ENCODE measurements at places on chromosomes 4 and X.

DNA sequence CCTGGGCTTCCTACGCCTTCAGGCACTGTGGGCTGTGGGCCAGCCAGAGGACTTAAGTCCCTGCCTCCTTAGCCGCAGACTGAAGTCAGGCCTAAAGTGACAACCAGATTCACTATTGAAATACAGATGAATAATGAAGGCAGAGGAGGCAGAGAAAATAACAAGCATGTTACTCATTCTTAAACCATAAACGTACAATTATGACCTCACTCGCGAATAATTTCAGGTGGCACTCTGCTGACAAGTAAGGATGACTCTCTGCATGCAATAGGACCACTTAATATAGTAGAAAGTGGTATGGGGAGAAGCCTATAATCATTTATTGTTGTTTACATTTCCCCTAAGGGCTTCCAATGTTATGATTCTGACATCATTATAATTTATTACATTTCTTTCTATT lies 409.2 kb upstream of the FGF13 start:
- no peak for DNase-seq

- DNase-seq: no peak
Observed at GRCh38 chr4:147725673-147726072, 6.2 kb upstream of the ARHGAP10 start.

GRCh38 chr4:54475546-54475945 lies 182.2 kb upstream of the KIT start:
- no peak for DNase-seq

- DNase-seq: no peak
Observed at GRCh38 chr4:89356086-89356485, 48.5 kb upstream of the GPRIN3 start.

DNA sequence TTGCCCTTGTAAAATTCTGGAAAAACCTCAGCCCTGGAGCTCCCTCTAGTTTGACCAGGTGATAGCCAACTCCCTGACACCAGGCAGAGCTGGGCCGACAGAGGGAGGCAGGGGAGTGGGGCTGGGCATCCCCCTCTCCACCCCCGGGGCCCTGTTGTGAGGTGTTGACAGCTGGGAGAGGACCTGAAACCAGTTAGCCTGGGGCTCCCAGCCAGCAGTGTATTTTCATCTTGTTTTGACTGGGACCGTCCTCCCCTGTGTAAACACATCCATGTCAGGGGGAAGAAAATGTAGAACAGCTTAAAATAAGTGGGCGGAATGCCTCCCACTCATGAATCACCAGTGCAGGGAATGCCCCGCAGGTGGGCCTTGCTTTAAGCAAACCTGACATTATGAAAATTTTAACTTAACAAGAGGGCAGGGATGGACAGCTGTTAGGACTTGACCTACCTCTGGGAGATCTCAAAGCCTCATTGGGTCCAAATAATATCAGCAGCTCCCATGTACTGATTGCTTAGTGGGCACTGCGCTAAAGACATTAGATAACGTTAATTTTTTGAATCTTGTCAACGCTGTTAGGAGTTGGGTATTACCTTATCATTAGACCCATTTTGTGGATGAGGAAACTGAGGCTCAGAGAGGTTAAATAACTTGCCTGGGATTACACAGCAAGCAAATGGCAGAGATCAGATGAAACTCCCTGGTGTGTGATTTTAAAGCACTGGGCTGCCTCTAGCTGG lies 45.9 kb downstream of the TSC22D3 start:
- no peak for DNase-seq

DNA sequence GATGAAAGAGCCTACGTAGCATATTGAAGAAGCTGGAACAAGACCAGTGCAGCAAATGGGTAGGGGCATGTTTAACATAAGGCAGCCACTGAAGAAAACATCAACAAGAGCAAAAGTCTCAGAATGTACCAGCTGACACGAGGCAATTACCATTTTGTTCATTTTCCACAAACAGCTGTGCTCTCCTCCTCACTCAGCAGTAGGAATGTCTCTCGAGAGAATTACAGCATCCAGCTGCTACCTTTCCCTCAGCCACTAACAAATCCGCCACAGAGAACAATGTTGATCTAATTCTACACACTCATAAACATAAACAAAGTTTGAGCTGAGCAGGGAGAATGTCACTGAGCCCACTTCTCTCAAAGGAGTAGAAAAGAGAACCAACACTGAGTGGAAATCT lies 68.0 kb downstream of the OPHN1 start:
- DNase-seq: no peak

GRCh38 chrX:585115-585808 lies 45.3 kb upstream of the SHOX start:
- DNase-seq: no peak

DNA sequence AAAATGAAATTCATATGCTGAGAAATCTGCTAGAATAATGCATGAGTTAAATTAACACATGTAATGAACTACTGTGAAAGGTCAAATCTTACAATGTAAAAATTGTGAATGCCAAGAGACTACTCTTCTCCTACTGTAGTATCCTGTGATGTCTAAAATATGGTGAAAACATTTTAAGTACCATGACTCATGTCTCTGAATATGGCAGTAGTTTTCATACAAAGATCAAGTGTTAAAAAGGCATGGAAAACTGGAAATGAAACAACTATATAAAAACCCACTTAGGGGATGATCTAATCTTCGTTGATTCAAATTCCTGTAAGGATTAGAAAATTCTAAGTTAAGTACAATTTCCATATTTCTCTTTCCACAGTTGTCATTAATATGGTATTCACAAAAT lies 221.3 kb downstream of the PPP3CA start:
- no peak for DNase-seq

GRCh38 chr4:92654084-92654483 lies 350.3 kb downstream of the GRID2 start:
- DNase-seq: no peak

- DNase-seq: no peak
Observed at GRCh38 chr4:87895964-87896621, 63.3 kb downstream of the MEPE start.

DNA sequence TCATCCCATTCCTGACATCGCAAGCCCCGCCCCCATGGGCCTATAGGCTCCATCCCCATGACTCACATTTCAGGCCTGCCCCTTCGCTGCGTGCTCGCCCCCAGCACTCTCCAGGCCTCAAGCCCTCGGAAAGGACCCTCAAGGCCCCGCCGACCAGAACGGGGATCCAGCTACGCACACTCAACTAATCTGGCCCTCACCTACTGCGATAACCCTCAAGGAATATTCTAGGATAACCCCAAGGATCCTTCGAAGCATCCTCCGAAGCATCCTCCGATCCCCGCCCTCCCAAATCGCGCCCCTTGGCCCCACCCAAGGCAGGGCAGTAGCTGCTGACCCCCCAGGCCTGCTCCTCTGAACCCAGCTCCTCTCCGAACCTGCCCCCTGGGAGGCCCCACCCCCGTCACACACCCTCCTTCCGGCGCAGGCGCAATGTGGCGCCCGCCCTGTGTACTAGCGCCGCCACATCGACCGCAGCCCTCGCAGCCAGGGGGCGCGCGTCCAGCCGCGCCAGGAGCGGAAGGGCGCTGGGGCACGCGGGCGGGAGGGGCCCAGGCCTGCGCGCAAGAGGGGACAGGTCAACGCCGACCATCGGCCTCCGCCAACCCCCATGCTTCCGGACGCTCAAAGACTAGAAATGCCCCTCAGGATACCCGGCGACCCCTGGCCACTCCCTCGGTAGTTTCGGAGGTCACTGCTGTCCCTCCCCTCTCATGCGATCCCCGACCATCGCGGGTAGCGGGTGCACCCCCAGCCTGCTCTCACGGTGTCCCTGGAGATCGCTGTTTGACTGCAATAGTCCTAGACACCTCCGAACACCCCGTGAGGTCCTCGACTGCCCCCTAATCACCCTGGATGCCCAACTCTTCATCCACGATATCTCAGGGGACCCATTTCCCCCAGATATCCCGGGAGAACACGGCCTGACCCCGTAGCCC lies 6.4 kb upstream of the MAGIX start:
- peak; percentile 72 for DNase-seq

DNA sequence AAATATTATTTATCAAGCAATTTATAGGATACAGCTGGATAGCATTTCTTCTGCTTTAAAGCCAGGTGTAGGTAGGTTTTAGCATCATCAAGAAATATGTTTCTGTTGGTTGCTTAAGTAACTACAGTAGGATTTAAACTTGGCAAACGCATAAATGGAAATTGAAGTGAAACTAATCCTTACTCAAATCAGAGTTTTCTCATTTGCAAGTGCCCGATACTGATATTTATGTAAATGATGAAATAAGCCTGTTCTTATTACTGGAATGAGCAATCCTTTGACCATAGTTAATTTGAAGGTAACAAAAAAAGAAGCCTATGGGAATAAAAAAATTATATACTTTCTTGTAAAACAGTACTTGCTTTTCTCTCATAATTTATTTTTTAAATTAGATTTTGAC lies 23.2 kb upstream of the PIGA start:
- no peak for DNase-seq

- DNase-seq: no peak
Observed at GRCh38 chrX:133375615-133376340, 39.5 kb downstream of the GPC4 start.

DNA sequence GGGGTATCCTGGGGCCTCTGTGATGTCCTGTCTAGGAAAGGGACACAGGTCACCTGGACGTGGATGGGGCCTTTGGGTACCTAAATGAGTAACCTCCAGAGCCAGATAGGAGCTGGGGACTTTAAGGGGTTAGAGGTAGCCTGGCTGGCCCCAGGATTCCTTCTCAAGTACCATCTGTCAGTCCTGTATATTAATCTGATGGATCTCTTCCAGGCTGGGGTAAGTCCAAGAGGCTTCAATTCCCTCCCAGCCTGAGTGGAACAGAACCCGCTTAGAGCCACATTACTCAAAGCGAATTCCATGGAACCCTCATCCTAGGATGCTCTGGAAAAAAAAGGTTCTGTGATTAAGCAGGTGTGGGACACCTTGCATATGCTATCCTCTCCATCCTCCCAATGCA lies 24.8 kb upstream of the MAP3K15 start:
- no peak for DNase-seq

- no peak for DNase-seq
Observed at GRCh38 chr4:1996866-1997611, 11.7 kb downstream of the NELFA start.

GRCh38 chrX:19824603-19825002 lies 62.8 kb downstream of the SH3KBP1 start:
- no peak for DNase-seq

DNA sequence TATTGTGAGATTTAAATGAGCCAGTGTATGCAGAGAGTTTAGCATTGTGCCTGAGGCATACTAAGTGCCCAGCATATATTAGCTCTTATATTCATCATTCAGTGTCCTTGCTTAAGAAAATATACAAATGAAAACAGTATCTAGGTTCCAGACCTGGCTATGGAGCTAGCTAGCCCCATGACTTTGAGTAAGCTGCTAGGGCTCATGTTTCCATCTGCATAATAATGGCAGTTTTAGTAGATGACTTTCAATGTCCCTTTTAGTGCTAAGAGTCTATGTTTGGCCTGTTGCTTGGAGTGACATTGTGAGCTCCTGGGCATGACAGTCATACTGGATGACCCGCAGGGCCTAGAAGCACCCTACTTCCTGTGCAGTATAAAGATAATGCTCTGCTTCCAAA lies 435.3 kb downstream of the ZIC3 start:
- no peak for DNase-seq

DNA sequence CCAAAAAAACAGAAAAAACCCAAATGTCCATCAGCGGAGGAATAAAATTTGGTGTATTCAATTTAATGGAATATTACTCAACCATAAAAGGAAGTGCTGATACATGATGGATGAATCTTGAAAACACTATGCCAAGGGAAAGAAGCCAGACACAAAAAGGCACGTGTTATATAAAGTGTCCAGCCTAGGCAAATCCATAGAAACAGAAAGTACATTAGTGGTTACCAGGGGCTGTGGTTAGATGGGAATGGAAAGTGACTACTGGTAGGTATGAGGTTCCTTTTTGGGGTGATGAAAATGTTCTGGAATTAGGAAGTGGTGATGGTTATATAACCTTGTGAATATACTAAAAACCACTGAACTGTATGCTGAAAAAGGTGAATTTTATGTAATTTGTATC lies 3.5 kb upstream of the CDKL2 start:
- no peak for DNase-seq

- DNase-seq: no peak
Observed at GRCh38 chr4:47484168-47484567, 907 bp upstream of the ATP10D start.

DNA sequence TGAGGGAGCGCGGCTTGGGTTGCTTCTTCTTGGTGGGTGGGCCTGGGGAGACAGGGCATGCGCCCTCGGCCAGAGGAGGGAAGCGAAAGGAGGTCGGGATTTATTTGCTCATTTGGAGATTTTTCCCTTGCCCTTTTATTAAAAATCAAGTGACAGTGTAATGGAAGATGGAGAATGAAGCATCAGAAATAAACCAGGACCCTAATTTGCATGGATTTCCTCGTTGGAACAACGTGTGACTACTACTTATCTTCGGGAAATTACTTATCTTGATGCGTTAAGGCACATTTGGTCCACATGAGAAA lies 709 bp upstream of the CLOCK start:
- DNase-seq: no peak

- DNase-seq: no peak
Observed at GRCh38 chr4:1247864-1248244, 1.1 kb downstream of the CTBP1 start.

DNA sequence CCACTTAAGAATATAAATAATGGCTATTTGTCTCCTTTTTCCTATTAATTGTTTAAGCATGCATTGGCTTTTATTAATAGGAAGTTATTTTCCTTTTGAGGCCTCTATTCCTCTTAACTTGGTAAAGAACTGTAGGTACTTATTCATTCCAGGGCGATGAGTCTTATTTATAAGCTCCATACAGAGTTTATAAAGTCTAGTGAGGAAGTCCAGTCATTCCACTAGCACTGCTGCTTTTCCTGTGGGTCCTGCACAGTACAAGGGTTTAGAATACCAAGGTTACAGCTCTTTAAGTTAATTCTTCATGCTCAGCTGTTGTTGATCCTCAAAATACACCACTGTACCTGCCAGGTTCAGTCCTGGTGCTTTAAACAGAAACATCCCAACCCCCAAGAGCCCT lies 28.5 kb upstream of the WNK3 start:
- no peak for DNase-seq

GRCh38 chr4:47239649-47240048 lies 208.3 kb downstream of the GABRB1 start:
- DNase-seq: no peak

Data from omental fat pad (tissue), 4 donors.